ENCODE measurements at places on chromosomes 7 and 10.

- no peak for DNase-seq
Observed at GRCh38 chr10:120833222-120833928, 17.8 kb upstream of the WDR11 start.

DNA sequence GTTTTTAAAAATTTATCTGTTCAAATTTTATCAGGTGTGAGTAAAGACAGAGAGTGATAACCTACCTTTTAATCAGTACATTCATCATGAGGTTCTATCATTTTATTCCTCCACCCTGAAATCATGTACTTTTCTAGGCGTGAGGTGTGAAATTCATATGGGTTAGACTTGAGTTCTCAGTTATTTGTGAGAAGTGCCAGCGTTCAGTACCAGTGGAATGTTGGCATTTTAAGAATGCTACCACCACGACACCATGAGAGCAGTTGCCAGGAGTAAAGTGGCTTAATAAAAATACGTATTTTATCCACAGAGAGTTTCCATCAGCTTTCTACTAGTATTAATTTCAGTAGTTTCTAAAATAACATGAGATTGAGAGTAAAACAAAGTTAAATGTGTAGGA, 104.1 kb upstream of the FERD3L start:
- no peak for DNase-seq

GRCh38 chr10:77959384-77959783, 32.8 kb upstream of the DLG5 start:
- no peak for DNase-seq

DNA sequence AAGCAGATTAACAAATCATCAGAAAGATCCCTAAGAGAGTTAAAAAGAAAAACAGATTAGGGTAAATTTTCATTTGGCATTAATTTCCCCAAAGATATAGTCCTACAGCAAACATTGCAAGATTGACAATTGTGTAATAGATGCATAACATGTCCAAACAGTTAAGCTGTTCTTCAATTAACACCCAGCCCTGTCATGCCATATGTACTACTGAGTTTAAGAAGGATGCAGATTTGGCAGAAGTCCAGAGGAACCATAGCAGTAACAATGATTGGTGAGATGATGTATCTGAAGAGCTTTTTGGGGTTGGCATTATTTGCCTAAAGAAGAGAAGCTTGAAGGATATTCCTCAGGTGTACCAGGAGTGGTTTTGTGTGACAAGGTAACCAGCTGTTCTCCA, 287.6 kb downstream of the LRMDA start:
- DNase-seq: no peak

DNA sequence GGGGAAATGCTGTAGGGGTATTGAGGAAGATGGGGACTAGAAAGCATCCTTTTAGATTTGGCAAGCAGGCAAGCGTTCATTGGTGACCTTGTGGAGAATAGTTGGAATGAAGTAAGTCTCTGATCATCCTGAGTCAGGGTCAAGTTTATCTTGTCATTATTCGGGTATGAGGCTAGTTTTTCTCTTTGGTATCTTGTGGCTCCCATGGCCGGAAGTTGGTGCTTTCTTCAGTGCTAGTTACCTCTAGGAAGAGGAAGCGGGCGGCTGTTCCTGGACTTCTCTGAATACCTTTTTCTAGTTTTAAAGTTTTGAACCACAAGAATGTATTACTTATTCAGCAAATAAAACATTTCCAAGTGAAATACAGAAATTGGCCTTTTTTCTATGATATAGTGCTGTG, 9.2 kb downstream of the CREM start:
- DNase-seq: no peak

- DNase-seq: no peak
Observed at GRCh38 chr10:63173468-63174232, 40.5 kb downstream of the NRBF2 start.

- no peak for DNase-seq
Observed at GRCh38 chr7:132419542-132419941, 156.7 kb downstream of the PLXNA4 start.

GRCh38 chr7:36597090-36597773, 127.1 kb downstream of the AOAH start:
- DNase-seq: no peak

DNA sequence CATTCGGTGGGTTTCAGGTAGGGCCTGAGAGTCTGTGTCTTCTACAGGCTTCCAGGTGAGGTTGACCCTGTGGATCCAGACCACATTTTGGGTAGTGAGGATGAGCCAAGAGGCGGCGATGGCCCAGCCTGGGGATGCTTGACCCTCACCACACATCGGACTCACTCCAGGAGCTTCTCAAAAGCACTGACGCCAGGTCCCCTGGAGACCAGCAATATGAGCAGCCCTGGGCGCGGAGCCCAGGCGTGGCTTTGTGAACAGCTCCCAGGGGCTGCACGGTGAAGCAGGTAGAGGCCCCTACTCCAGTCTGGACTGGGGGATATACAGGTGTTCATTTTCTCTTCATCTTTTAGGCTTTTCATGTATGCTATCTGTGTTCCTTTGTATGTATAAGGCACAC, 139.7 kb upstream of the PCBD1 start:
- DNase-seq: no peak

GRCh38 chr7:138833596-138833995, 35.6 kb upstream of the ATP6V0A4 start:
- no peak for DNase-seq

DNA sequence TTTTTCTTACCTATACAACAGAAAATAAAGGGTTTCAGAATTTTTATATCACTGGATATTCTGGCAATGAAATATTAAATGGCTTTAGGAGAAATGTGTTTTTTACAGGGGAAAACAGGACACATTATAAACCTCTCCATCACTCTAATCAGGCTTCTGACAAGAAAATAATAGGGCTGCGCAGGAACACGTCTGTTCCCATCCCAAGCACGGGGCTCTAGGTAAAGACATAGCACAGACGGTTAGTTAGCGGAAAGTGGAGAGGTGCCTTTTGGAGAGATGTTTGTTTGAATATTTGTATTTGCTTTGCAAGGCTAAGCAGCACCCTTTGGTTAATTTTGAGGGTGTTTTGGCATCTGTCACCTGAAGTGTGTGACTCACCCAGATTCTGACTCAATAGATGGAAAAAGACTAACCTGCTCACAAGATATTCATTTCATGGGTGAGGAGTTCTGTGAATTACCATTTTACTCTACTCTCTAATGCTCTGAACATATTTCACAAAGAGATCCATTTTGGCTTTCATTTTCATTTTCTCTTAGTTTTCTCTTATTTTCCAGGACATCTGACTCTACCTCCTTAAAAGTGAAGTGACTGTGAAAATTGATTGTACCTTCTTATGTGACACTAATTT, 174.5 kb upstream of the AKR1E2 start:
- no peak for DNase-seq

DNA sequence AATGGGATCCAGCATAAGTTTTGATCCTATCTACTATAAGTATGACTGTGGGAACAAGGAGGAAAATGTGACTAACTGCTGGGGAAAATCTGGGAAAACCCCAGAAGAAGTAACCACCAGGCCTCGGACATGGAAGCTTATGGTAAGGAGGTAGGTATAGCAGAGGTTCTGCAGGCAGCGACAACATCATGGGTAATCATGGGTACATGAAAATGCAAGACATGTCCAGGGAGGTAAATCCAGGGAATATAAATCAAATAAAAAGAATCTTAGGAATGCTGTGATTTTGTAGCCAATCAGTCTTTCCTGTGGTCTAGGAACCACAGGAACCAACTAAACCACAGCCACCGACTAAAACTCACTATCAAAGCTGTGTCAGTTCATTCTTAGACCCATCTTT, 168.3 kb upstream of the NPY start:
- DNase-seq: no peak

- DNase-seq: no peak
Observed at GRCh38 chr10:90958781-90959180, 37.9 kb upstream of the ANKRD1 start.

DNA sequence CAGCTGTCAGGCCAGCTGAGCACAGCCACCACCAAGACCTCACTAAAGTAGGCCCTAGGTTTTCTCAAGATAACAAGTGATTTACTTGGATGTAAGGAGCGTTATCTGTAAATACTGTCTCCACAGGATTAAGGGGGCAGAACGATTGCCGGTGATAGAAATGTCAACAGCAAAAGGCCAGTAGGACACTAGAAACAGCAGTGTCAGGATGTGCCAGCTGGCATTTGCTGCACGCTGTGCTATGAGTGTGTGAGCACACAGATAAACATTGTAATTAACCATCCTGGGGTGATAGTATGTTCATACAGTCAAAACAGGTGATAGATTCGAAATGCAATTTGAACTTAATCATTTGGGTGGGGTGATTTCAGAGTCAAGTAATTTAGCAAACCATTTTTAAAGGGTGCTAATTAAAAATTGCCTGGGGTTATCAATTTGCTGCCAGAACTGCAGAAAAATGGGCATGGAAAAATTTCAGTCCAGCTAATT, 36.3 kb upstream of the NOBOX start:
- DNase-seq: no peak

DNA sequence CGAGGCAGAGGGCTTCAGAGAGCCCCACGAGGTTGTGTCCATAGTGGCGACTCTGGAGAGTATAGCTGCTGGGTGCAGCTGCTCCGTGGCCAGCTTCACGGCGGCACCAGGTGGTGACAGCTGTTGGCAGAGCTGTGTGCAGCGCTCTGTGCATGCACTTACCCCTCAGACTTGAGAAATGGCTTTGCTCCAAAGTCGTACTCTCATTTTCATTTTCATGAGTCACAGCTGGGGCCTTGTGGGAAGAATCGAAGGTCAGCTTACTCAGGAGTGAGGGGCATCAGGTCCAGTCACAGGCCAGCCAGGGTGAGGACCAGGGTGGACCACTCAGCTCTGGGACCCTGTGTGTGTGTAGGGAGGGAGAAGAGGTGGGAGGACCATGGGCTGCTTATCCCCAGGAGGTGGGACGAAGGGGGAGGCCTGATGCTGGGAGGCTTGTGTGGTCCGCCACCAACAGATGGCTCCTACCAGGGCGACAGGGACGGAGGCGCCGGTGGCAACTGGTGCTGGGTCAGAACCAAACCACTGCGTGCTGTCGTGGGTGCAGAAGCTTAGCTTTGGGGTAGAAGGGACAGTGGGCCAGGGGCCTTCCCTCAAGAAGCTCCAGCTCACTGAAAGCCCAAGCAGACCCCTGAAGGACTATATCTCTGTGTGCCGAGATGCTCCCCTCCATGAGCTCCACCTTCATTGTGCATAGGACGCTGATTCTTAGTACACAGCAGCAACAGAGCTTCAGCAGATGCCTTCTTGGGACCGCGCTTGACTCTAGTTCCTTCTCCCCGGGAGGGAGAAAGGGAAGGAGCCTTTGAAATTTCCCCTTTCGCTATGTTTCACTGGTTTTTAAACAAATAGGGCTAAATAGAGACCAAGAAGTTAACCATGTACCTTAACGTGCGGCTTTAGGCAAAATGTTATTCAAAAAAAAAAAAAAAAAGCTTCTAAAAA, 225.0 kb downstream of the CELF2 start:
- DNase-seq: no peak

GRCh38 chr10:113476191-113476590, 76.7 kb upstream of the HABP2 start:
- DNase-seq: no peak

- DNase-seq: no peak
Observed at GRCh38 chr10:33347211-33347610, 12.7 kb upstream of the NRP1 start.

GRCh38 chr10:117391436-117392205, 16.4 kb upstream of the PDZD8 start:
- DNase-seq: no peak

DNA sequence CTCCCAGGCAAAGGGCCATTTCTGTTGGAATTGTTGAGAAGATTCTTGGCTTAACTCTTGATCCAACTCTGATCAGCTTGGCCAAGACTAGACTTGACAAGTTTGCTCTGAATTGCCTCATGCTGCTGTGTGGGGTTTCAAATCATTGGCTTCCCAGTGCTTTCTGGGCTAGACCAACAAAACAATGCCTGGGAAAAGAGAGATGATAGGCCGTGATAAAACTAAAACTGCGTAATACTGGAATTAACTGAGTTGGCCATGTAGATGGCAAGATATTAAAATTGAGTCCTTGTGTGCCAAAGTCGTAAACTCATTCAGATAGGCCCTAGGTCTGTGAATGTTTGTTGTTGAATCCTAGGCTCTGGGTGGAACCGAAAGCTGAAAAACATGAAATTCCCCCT, 222.6 kb downstream of the MGMT start:
- DNase-seq: no peak

DNA sequence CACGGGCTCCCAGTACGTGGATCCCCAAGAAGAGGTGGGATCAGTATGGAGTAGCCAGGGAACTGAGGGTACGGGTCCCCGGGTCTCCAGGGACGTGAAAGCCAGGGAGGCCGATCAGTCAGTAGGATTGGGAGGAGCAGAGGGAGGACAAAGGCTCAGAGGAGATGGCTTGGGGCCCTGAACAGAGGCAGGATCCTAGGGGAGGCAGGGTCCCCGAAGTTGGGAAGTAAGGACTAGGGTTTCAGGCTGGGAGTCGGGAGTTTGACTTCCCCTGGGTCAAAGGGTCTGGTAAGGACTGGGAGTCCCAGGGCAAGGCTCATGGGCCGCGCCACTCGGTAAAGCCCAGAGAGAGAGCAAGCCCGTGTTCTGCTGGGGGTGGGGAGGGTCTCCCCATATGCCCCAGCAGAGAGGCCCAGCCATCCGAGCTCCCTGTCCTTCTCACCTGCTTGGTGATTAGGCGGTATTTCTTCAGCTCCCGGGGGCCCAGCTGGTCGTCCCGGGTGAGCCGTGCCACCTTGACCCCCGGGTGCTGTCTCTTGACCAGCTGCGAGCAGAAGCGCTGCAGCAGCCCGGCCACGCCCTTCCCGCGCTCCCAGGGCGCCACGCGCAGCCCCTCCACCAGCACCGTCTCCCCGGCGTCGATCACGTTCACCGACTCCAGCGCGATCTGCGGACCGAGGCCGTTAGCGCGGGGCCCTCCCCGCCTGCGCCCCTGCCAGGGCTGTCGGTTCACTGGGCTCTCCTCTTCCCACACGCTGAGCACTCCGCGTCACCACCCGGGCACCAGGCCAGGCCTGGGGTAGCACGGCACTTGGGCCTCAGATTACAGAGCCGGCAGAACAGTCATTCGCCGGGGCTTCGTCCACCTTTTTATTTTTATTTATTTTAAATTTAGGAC, 7.0 kb downstream of the NAT16 start:
- DNase-seq: no peak

DNA sequence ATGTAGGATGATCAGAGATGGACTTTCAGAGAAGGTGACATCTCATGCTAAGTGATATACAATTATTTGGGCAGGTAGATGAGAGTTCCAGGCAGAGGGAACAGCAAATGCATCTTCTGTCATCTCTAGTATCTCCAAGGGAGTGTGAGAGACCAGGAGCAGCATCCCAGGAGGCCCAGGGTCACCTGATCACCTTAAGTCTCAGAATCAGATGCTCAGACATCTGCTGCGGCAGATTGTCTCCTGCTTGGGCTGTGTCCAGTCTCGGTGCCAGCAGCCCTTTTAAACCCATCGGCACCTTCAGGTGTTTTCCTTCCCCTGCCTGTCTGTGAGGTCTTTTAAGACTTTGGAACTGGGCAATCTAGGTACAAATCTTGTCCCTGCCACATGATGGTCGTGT, 690.6 kb downstream of the LRMDA start:
- DNase-seq: no peak

- no peak for DNase-seq
Observed at GRCh38 chr10:97737770-97738265, 890 bp downstream of the ZFYVE27 start.
